ENCODE measurements at places on chromosomes 5 and 9.

DNA sequence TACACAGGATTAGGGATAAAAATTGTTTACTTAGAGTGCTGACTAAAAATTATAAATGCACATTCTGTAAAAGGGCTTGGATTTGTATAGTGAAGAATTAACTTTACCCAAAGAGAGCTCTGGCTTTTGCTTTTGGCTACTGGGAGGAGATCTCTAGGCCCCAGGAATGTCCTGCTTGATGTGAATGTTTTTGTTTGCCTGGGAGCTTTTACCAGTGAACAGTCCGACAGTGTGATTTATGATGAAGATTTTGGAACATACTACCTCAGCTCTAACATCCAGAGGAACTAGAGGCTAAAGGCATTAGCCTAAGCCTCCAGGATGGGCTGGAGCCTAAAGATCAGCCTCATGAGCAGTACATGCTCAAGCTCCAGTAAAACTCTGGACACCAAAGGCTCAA, 103.7 kb upstream of the RFX3 start:
- no peak for DNase-seq

- no peak for DNase-seq
These were observed 454.7 kb downstream of the SPATA31D1 start for GRCh38 chr9:82443312-82443711.

- no peak for DNase-seq
These were observed 10.7 kb downstream of the PRRC2B start for GRCh38 chr9:131404581-131404980.

GRCh38 chr5:11563822-11564221, 340.4 kb downstream of the CTNND2 start:
- no peak for DNase-seq

DNA sequence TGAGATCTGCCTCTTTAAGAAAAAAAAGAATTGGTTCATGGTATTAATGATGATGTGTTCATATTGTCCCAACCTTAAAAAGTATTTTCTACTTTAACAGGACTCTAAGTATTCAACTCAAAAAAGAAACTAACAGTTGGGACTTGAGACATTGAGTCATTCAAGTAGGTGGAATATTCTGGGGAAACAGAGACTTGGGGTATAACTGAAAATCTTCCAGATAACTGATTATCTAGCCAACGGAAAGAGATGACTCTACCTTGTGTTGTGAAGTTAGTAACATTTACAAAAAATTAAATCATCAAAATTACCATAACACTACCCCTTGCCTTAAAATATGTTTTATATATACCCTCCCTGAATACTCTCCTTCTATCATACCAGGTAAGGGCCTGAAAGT, 19.1 kb downstream of the OXCT1 start:
- DNase-seq, result no peak

GRCh38 chr9:112180387-112180881, 5.3 kb upstream of the SUSD1 start:
- no peak for DNase-seq

GRCh38 chr5:59767211-59767605, 126.3 kb downstream of the PDE4D start:
- no peak for DNase-seq

- DNase-seq, result no peak
These were observed 1.6 kb downstream of the FAM219A start for GRCh38 chr9:34456746-34457145.

GRCh38 chr5:132525299-132525724, 18.0 kb downstream of the IL5 start:
- no peak for DNase-seq

GRCh38 chr5:7075470-7075869, 320.5 kb upstream of the ADCY2 start:
- DNase-seq, result no peak

DNA sequence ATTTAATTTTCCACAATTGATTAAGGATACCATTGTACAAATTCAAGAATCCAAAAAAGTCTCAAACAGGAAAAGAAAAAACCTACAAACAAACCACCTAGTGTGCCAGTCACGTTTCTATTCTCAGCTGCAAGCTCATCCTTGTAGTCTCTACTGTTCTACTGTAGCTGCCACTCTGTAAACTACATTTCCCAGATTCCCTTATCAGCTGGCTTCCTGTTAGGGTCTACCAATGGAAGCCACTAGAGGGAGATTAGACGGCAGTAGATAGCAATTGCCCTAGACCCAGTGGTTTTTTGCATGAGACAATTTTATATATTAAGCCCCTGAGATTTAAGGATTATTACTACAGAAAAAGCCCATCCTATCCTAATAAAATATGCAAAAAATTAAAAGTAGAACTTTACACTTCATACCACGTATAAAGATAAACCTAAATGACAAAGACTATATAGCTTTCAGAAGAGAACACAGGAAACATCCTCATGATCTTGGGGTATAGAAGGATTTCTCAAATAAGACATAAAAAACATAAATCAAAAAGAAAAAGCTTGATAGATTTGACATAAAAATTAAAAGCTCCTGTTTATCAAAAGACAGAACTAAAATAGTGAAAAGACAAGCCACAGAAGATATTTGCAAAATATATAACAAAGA, 37.4 kb downstream of the P4HA2 start:
- DNase-seq, result no peak

GRCh38 chr9:4515958-4516375, 25.7 kb downstream of the SLC1A1 start:
- no peak for DNase-seq

DNA sequence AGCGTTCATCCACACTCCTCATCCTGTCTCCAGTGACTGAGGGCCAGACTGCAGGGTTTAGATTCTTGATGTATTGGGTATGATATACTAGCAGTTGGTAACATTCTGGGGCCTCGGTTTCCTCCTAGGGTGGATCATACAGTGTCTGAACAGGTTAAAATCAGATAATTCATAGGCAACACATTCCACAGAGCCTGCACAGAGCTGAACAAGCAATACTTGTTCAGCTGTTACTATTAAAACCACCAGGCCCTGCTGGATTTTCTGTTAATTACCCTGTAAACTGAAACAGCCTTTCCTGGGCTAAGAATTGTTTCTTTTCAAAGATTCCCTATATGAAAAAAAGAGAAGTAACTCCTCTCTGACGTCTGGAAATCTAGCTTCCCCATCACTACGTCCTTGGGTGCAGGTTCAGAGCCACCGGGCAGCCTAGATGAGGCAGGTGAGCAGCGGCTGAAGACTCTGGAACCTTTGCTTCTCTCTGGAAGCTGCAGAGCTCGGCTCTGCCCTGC, 1313.5 kb upstream of the WWC1 start:
- no peak for DNase-seq

DNA sequence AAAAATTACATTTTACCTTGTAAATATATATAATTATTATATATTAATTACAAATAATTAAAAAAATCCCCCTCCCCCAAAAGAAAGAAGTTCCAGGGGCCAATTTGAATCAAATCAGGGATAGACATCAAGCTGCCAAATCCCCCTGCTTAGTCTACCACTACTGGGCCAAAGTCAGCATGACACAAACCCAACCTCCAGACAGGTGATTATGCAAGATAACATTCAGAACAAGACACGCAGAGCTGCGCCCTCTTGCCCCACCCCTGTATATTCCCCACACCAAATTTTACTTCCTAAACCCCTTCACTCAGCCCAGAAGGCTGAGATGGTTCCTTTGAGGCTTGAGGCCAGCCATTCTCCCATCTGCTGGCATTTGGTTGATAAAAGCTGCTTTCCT, 2059.1 kb upstream of the CDH6 start:
- no peak for DNase-seq

- DNase-seq, result no peak
These were observed 77.5 kb downstream of the PPARGC1B start for GRCh38 chr5:149807614-149808013.

DNA sequence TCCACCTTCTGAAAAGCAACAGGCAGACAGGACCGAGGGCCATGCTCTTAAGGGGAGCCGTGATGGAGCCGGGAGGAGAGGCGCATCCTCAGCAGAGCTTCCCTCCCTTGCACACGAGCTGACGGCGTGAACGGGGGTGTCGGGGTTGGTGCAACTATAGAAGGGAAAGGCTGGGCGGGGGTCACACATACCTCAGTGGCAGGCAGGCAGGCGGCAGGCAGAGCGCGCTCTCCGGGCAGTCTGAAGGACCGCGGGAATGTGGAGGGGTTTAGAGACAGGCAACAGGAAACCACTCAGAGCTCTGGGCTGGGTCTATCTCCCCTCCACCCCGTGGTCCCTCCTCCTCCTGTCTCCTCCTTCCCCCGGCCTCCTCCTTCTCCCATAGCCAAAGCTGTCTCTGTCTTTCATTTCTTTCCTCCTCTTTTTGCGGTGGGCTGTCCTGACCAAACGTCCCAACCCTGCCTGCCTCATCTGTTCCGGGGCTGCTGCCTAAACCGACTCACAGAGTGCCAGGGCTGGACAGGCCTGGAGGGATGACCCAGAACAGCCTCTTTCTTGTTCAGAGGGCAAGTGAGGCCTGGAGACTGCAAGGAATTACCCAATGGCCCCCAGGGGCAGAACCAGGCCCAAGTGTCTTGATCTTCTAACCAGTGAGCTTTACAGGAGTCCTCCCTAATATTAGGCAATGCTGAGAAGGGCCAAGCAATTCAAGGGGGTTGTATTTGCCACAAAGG, at the start of gene SPARC:
Gene SPARC, minus strand, starts transcription at position 242 of the 734 bp plus-strand sequence. CDS start 10,727 bp downstream, outside the sequence.
- peak; percentile 70 for DNase-seq

GRCh38 chr9:752681-753200, 88.8 kb upstream of the DMRT1 start:
- DNase-seq, result no peak

DNA sequence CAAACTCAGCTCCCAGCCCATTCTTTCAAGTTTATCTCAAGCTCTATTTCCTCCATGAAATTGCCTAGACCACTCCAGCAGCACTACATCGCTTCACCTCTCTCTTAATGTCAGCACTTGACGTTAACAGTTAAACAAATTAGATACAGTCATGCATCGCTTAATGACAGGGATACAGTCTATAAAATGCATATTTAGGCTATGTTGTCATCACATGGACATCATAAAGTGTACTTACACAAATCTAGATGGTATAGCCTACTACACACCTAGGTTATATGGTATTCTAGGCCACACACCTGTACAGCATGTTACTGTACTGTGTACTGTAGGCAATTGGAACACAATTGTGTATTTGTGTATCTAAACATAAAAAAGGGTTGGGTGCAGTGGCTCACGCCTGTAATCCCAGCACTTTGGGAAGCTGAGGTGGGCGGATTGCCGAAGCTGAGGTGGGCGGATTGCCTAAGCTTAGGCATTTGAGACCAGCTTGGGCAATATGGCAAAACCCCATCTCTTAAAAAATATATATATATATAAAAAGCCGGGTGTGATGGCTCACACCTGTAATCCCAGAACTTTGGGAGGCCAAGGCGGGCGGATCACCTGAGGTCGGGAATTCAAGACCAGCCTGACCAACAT, 13.4 kb upstream of the PCSK5 start:
- no peak for DNase-seq

GRCh38 chr5:168390491-168390890, 95.8 kb upstream of the RARS1 start:
- no peak for DNase-seq

- DNase-seq, result no peak
These were observed 18.6 kb downstream of the JAKMIP2 start for GRCh38 chr5:147763791-147764525.

- DNase-seq, result no peak
These were observed 36.9 kb upstream of the MED27 start for GRCh38 chr9:132116583-132116982.

GRCh38 chr5:129027260-129027659, 62.0 kb downstream of the SLC27A6 start:
- no peak for DNase-seq

DNA sequence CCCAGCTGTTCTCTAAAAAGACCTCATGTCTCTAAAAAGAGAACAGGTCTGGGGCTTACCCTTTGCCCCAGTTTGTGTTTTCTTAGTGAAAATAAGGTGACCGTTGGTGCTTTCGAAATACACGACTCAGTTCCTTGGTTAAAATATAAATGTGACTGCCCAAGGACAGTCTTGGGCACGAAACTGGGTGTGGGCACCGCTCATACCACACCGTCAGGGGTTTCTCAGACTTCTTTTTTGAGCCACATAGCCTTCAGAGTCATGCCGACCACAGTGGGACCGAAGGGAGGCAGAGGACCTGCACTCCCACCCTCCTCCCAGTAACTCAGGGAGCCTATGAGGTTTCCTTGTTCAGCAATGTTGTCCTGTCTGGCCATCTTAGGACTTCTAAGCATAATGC, 6.5 kb downstream of the SNX18 start:
- DNase-seq, result no peak

GRCh38 chr5:170863646-170864045, 1.8 kb downstream of the RANBP17 start:
- DNase-seq, result no peak
